ENCODE measurements at places on chromosomes 3 and 15.

GRCh38 chr3:100647657-100648056 lies 38.3 kb downstream of the ADGRG7 start:
- DNase-seq: no peak

GRCh38 chr3:126103121-126104027 lies 19.4 kb upstream of the SLC41A3 start:
- no peak for DNase-seq

DNA sequence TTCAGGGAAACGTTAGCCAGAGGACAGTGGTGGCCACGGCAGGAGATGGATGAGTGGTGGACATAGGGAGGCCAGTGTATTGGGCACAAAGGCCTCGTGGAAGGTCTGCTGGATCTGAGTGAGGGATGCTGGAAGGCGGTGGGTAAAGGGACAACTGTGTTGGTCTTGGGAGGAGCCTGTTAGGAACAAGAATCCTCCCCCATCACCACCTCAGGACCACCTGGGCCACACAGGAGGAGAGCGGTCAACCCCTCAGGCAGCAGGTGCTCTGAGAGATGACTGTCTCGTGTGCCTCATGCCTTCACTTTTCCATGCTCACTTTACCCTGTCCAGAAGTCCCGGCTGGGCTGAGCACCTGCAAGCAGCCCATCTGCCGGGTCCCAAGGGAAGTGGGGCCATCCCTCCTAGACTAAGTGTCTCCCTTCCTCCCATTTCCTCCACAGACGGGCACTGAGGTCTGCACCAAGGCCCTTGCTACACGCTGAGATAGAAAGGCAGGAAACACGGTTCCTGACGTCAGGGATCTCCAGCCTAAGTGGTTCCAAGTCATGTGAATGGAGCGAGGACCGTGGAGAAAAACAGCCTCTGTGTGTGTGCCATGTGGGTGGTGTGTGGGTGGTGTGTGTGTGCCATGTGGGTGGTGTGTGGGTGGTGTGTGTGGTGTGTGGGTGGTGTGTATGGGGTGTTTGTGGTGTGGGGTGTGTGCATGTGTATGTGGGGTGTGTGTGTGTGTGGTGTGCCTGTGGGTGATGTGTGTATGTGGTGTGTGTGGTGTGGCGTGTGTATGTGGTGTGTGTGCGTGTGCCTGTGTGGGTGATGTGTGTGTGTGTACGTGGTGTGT lies 47.8 kb upstream of the CTSH start:
- no peak for DNase-seq

- DNase-seq: no peak
Observed at GRCh38 chr3:119418641-119419040, 44.8 kb downstream of the TMEM39A start.

GRCh38 chr3:71247221-71247957 lies 336.1 kb downstream of the FOXP1 start:
- no peak for DNase-seq

DNA sequence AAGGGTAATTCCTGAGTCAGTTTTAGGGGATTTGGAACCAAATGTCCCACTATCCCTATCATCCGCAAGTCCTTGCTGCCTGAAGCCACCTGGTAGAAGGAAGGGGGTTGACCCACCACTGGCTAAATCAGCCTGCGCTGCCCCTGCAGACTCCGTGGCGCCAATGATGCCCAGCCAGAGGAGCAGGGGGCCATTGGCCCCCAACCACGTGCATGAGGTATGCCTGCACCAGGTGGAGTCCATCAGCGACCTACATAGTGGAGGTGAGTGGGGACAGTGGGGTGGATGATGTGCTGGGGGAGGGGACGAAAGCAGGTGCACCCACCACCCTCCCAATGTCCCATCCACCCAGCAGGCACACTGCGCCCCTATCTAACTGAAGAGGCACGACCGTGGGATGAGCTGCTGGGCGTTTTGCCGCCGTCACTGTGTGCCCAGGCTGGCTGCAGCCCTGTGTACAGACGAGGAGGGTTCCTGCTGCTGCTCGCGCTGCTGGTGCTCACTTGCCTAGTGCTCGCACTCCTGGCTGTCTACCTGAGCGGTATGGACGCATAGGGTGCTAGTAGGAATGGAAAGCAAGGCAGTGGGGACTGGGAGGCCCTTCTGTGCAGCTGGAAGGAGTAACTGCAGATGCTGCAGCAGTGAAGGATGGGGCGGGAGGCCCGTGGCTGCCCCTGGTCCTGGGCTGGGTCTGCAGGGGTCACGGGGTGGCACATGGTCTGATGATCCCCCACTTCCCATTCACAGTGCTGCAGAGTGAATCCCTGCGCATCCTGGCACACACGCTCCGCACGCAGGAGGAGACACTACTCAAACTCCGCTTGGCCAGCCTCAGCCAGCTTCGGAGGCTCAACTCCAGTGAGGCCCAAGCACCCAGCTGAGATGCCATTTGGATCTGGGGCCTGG lies 5.7 kb downstream of the IFRD2 start:
- no peak for DNase-seq

GRCh38 chr3:45472795-45473194 lies 84.4 kb downstream of the LARS2 start:
- DNase-seq: no peak

- no peak for DNase-seq
Observed at GRCh38 chr3:127323581-127323980, 35.7 kb upstream of the PRR20G start.

Data from DMS79 treated with DMSO at 0.1 percent for 48 hours (cell line).